ENCODE measurements at places on chromosomes 6 and 20. TPM values are rescaled to one million over a fixed set of nuclear protein-coding genes. Genes with fewer than 3 reads are reported as not detected.

GRCh38 chr20:61900945-61901293 lies 164.8 kb downstream of the TAF4 start:
- H3K36me3 ChIP-seq = no peaks in the 10 kb centered on the region
- H3K27me3 ChIP-seq = no peaks in the 10 kb centered on the region
- DNase-seq = no peak
- H3K27ac ChIP-seq = no peak overlapping the region

DNA sequence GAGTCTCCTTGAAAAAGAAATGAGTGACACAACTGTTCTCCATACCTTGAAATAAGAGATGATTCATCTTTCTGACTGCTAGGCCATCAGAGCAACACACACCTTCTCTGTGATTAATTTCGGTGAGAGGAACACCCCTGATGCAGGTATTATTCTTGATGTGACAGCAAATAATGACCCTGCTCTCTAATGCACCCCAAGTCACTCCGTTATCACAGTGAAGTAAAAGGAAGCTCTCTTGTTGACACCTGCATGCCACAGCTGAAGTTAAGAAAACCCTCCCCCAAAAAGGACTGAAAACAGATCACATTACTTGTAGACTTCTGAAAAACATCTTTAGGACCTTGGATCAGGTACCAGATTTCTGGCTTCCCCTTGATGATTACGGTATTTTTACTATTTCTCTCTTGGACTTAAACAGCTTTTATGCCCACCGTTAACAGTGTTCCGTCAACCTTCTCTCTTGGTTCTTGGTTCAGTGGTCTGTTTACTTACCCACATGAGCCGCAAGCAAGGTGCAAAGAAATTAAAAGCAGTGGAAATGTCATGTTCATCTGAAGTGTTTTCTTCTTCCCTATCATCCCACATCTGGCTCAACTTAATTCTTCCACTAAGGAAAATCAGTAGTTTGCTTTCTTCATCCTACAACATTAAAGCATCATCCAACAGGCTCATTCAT lies 249.7 kb downstream of the GMPR start:
- H3K36me3 ChIP-seq = no peaks in the 10 kb centered on the region
- no peaks in the 10 kb centered on the region for H3K27me3 ChIP-seq
- H3K27ac ChIP-seq = no peak overlapping the region
- H3K4me3 ChIP-seq = no peak overlapping the region
- H3K4me1 ChIP-seq = peaks cover 9% of the 10 kb centered on the region

DNA sequence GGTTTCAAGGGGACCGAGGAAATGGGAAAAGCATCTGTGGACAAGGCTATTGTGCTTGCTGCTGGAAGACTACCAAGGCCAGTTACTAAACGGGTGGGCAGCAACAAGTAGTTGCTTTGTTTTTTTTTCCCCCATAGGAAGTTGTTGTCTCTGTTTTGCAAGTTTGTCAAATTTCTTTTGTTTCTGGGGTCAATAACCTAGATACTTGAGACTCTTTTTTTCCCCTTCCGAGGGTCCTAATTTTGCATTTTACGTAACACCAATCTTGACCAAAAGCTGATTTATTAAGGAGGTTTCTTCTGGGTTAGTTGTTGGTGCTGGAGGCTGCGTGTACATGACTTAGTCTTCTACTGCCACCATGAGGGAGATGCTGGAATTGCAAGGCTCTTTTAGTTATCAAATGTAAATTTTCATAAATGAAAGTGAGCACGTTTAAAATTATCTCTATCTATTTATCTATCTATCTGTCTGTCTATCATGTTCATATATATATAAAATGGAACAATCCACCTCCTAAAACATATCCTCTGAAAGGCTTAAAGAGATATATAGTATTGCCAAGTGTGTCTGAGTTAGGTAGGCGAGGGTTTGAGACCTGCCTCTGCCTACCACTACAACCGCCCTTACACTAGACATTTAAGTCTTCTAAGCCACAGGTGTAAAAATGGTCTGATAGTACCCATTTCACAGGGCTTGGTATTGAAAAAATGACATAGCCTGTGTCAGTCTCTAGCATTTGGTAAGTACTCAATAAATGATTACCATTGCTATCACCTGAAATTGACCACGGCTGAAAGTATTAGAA lies 60.2 kb downstream of the GCLC start:
- no peaks in the 10 kb centered on the region for H3K4me1 ChIP-seq
- no peak overlapping the region for H3K27ac ChIP-seq
- DNase-seq = peak; percentile 28
- no peaks in the 10 kb centered on the region for H3K27me3 ChIP-seq
- H3K4me3 ChIP-seq = no peak overlapping the region

- H3K27me3 ChIP-seq = no peaks in the 10 kb centered on the region
- no peaks in the 10 kb centered on the region for H3K4me1 ChIP-seq
- no peaks in the 10 kb centered on the region for H3K36me3 ChIP-seq
- no peak overlapping the region for H3K4me3 ChIP-seq
- no peak overlapping the region for H3K27ac ChIP-seq
Observed at GRCh38 chr6:71220466-71220865, 68.1 kb upstream of the OGFRL1 start.

Gene SNRPB
- 83.5 TPM for total RNA-seq

DNA sequence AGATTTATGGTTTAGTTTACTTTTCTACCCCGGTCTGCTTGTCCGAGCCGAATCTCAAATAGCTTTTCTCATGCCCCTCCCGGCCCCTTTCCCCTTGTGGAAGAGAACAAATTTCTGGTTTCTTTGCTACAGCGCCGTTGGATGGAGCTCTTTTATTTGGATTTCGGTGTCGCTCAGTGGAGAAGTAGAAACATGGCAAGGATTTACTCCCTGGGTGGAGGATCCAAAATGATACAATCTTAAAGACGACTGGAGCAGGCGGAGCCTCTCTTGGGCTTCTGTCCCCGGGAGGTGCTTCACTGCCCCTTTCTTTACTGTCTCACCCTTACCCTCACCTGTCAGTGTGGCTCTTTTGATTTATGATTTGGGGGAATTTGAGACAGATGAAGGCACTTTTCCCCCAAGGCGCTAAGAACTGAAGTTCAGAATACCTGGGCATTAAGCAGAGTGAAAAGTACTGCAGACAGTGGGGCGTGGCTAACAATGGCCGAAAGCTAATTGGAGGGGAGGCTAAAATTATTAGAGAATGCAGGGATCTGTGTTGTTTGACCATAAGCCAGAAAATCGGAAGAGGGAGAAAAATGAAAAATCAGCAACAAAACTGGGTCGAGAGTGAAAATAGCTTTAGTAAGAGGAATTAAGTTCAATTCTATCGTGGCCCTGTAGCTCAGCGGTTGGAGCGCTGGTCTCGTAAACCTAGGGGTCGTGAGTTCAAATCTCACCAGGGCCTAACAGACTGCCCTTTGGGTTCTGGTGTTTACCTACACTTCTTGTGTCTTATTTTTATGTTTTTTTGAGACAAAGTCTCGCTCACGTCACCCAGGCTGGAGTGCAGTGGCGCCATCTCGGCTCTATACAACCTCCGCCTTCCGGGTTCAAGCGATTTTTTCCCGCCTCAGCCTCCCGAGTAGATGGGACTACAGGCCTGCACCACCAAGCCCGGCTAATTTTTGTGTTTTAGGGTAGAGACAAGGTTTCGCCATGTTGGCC lies 145.1 kb upstream of the ZNF184 start:
- H3K27me3 ChIP-seq = peaks cover 11% of the 10 kb centered on the region
- no peak overlapping the region for H3K4me3 ChIP-seq
- DNase-seq = no peak
- no peak overlapping the region for H3K27ac ChIP-seq

GRCh38 chr6:151069641-151070040 lies 170.1 kb upstream of the AKAP12 start:
- no peak overlapping the region for H3K27ac ChIP-seq
- H3K4me1 ChIP-seq = no peaks in the 10 kb centered on the region
- H3K27me3 ChIP-seq = no peaks in the 10 kb centered on the region

DNA sequence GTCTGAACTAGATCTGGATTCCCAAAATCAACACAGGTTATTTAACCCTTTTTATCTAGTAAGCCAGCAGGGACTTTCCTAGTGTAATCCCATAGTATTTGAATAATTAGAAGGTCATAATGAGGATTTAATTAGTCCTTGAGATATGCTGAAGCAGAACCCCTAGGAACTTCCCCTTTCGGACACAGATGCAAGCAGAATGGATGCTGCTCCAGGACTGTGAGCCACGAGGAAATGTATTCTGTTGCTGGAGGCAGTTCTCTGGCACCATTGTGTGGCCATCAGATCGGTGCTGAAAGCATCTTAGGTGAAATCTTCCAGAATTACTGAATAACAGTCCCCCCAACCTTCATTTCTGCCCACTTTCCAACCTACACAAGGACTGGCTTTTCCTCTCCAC lies 206.9 kb downstream of the TMEM242 start:
- no peaks in the 10 kb centered on the region for H3K27me3 ChIP-seq
- no peaks in the 10 kb centered on the region for H3K36me3 ChIP-seq
- H3K4me3 ChIP-seq = no peak overlapping the region
- DNase-seq = no peak
- no peak overlapping the region for H3K27ac ChIP-seq
- no peaks in the 10 kb centered on the region for H3K4me1 ChIP-seq

DNA sequence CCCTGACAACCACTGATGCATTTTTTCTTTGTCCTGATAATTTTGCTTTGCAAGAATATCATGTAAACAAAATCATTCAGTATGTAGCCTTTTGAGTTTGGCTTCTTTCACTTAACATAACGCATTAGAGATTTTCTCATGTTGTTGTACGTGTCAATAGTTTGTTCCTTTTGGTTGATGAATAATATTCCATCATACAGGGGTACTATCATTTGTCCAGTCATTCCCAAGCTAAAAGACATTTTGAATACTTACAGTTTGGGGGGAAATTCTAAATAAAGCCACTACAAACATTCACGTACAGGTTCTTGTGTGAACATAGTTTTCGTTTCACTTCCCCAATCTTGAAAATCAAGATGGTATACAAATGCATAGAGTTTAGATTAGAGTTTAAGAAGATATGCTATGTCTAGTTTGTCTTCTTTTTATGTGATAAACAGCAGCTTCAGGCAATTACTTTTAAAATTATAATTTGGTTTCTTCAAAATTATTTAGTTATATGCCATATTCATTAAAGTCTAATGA lies 5.2 kb downstream of the HAO1 start:
- H3K4me3 ChIP-seq = no peak overlapping the region
- peaks cover 5% of the 10 kb centered on the region for H3K27me3 ChIP-seq
- DNase-seq = no peak
- H3K27ac ChIP-seq = no peak overlapping the region

Gene IDH3B
- 107 TPM for total RNA-seq

- no peak overlapping the region for H3K4me3 ChIP-seq
- no peaks in the 10 kb centered on the region for H3K27me3 ChIP-seq
- no peaks in the 10 kb centered on the region for H3K4me1 ChIP-seq
- H3K36me3 ChIP-seq = no peaks in the 10 kb centered on the region
Observed at GRCh38 chr6:12325872-12326271, 35.7 kb downstream of the EDN1 start.

DNA sequence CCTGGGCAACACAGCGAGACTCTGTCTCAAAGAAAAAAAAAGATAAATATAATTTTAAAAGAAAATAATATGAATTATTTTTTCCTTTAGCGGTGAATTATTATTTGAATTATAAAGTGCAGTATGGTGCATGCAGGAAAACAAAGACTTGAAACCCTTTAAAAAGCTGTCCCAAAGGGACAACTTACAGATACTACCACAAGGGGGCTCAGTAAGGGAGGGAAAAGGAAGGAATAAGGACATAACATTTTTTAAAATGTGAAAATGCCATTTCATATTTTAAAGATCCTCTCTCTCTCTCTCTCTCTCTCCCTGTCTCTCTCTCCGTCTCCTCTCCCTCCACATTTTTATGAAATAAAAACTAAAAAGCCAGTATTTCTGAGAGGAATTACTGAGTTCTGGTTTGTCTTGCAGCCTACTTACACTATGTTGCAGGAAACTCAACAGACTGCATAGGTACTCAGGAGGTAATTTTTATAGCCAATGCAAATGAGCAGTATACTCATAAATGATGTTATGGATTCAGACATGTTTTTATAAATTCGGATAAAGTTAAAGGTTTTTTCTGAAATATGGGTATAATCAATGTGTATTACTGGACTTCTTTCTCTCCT lies 455.0 kb upstream of the GJE1 start:
- H3K27ac ChIP-seq = no peak overlapping the region
- DNase-seq = no peak
- no peaks in the 10 kb centered on the region for H3K27me3 ChIP-seq
- no peaks in the 10 kb centered on the region for H3K4me1 ChIP-seq

GRCh38 chr6:28693033-28693750 lies 167.5 kb downstream of the GPX5 start:
- H3K4me3 ChIP-seq = no peak overlapping the region
- peaks cover 11% of the 10 kb centered on the region for H3K27me3 ChIP-seq
- H3K27ac ChIP-seq = no peak overlapping the region
- no peaks in the 10 kb centered on the region for H3K36me3 ChIP-seq

- no peaks in the 10 kb centered on the region for H3K36me3 ChIP-seq
- H3K27me3 ChIP-seq = no peaks in the 10 kb centered on the region
- DNase-seq = no peak
- H3K4me3 ChIP-seq = no peak overlapping the region
Observed at GRCh38 chr6:140070846-140071473, 696.5 kb upstream of the CITED2 start.

- H3K4me1 ChIP-seq = no peaks in the 10 kb centered on the region
- H3K36me3 ChIP-seq = no peaks in the 10 kb centered on the region
- no peak overlapping the region for H3K27ac ChIP-seq
- H3K27me3 ChIP-seq = no peaks in the 10 kb centered on the region
Observed at GRCh38 chr6:37763413-37763812, 56.1 kb upstream of the ZFAND3 start.

DNA sequence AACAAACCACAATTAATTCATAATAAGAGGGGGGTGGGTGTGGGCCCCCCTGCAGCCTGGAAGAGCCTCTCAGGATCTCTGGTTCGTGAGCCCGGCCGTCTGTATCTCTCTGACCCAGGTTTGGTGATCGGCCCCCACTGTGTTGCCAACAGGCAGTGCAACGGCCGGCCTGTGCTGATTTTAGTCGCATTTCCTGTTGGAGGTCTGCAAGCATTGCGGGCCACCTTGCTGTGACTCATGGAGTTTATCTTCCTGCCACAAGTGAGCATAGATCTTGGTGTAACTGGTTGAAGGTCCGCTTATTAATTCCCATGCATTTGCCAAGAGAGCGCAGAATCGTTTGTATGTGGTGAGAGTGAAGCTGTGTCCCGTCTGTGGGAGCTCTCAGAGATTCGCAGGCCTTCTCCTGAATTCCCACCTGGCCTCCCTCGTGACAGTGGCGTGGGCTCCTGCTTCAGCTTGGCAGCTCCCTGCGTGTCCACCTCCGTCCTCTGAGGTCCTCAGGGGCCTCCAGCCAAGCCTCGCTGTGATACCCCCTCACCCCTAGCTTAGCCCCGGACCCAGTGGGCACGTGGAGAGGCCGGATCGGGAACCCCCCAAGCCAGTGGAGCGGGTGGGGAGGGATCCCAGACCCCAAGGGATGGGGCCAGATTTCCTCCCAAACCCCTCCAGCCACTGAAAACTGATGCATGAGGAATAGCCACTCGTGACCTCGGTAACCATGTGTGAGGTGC lies 269.8 kb downstream of the CDH4 start:
- no peaks in the 10 kb centered on the region for H3K36me3 ChIP-seq
- DNase-seq = no peak
- no peaks in the 10 kb centered on the region for H3K4me1 ChIP-seq
- H3K4me3 ChIP-seq = no peak overlapping the region
- H3K27ac ChIP-seq = no peak overlapping the region

GRCh38 chr6:143405373-143406154 lies 44.9 kb downstream of the ADAT2 start:
- no peak overlapping the region for H3K27ac ChIP-seq
- H3K4me1 ChIP-seq = peaks cover 12% of the 10 kb centered on the region
- H3K27me3 ChIP-seq = no peaks in the 10 kb centered on the region
- H3K36me3 ChIP-seq = no peaks in the 10 kb centered on the region
- no peak for DNase-seq

GRCh38 chr20:48338717-48339116 lies 489.1 kb downstream of the PREX1 start:
- no peak overlapping the region for H3K27ac ChIP-seq
- H3K27me3 ChIP-seq = no peaks in the 10 kb centered on the region
- H3K4me3 ChIP-seq = no peak overlapping the region
- no peaks in the 10 kb centered on the region for H3K36me3 ChIP-seq
- no peaks in the 10 kb centered on the region for H3K4me1 ChIP-seq
- DNase-seq = no peak
